Stimulated activated CD4-positive, alpha-beta T cell treated with anti-CD3 and anti-CD28 coated beads, TNF-alpha, amount 100 ng/mL, for 48 hours (primary cell): ENCODE measurements at places on chromosomes 16 and 17.

- DNase-seq, result no peak
These were observed 12.6 kb downstream of the TBC1D24 start for GRCh38 chr16:2487517-2487842.

GRCh38 chr17:48374650-48375230 lies 55.3 kb downstream of the SKAP1 start:
- peak; percentile 9 for DNase-seq

GRCh38 chr16:66344533-66345145 lies 21.9 kb upstream of the CDH5 start:
- peak; percentile 25 for DNase-seq

DNA sequence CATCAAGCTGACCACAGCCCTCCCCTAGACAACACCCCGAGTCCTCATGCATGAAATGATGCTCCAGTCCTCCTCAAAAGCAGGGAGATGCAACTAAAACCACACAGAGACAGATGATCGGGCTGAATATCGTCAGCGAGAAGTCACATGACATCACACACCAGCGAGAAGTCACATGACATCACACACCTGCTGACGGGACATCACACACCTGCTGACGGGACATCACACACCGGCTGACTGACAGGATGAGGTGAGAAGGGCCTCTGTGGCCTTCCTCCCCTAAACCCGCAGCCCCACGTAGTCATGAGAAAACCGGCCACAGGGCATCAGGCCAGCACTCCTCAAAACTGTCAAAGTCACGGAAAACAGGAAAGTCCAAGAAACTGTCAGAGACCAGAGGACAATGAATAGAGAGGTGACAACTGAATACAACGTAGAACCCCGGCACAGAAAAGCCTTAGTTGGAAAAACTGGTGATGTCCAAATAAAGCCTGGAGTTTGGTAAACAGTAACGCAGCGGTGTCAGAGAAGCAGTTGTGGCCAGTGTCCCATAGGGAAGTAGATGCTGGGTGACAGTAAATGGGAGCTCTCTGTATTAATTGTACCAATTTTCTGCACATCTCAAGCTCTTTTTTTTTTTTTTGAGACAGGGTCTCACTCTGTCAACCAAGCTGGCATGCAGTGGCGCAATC lies 14.3 kb downstream of the LITAF start:
- no peak for DNase-seq

DNA sequence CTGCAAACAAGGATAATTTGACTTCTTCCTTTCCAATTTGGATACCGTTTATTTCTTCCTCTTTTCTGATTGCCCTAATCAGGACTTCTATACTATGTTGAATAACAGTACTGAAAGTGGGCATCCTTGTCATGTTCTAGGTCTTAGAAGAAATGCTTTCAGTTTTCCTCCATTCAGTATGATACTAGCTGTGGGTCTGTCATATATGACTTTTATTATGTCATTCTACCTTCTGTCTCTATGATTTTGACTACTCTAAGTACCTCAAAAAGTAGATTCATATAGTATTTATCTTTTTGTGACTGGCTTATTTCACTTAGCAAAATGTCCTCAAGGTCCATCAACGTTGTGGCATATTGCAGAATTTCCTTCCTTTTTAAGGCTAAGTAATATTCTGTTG lies 111.5 kb upstream of the RBBP6 start:
- no peak for DNase-seq

- no peak for DNase-seq
These were observed 1.4 kb downstream of the CLDN9 start for GRCh38 chr16:3013998-3014690.

DNA sequence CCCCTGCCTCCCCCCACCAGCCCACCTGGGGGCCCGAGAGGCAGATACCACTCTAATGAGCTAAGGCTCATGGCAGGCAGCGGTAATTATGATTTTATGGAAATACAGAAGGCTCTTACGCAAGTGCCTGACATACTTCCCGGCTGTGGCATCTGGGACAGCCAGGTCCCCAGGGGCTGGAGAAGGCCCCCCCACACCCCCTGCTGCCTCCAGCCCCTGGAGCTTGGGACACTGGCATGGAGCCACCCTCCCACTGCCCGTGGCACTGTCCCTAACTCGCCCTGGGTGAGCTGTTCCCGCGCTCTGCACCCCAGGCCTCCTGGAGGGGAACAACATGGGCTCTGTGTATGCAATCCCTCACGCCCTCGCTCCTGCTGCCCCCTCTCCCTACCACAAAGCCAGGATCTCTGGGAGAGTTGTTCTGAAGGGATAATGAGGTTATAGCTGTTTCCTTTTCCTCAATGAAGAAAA lies 5.4 kb upstream of the STAC2 start:
- no peak for DNase-seq

DNA sequence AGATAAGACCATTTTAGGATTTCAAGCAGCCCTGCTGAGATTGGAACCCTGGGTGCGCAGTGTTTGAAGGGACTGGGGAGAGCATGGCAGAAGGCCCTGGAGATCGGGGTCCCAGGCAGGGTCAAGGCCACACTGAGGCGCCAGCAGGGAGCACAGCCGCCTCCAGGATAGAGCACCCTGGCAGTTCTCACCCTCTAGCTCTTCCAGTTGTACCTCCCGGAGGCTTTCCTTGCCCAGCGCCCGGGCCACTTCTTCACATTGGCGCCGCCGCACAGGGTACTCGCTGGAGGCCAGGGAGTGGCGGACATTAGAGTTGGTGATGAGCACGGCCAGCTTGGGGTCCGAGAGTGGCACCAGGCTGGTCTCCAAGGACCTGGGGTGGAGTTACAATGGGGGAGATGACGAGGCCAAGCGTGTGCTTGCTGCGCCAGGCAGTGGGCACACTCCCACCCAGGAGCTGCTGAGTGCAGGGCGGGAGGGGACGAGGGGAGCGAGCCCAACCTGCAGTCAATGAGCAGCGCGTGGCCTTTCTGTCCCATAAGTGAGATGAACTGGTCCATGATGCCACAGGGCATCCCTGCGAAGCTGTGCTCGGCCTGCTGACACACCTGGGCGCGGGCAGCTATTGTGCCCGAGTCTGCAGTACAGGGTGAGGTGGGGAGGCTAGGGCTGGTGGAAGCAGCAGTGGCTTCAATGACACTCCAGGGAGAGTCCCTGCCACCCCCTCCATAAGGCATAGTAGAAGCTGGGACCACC lies 2.3 kb downstream of the GALK1 start:
- no peak for DNase-seq

- DNase-seq, result no peak
These were observed 276.9 kb downstream of the SOX9 start for GRCh38 chr17:72397687-72398086.

DNA sequence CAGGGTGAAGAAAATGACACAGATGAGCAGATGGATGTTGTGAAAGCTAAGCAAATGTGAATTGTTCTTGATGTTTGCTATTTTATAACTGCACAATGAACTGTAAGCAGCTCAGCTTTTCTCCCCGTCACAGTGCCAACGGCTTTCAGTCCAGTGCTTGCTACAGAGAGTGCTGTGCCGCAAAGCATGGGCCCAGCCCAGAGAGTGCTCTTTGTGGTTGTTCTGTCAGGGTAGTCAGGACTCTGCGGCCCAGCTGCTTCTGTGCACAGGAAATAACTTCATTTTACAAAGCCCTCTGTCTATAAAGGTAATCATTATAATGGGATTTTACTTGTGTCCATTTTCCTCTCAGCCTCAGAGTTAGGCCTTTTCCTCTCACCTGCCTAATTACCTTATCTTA lies 39.1 kb downstream of the CDRT15 start:
- DNase-seq, result no peak

DNA sequence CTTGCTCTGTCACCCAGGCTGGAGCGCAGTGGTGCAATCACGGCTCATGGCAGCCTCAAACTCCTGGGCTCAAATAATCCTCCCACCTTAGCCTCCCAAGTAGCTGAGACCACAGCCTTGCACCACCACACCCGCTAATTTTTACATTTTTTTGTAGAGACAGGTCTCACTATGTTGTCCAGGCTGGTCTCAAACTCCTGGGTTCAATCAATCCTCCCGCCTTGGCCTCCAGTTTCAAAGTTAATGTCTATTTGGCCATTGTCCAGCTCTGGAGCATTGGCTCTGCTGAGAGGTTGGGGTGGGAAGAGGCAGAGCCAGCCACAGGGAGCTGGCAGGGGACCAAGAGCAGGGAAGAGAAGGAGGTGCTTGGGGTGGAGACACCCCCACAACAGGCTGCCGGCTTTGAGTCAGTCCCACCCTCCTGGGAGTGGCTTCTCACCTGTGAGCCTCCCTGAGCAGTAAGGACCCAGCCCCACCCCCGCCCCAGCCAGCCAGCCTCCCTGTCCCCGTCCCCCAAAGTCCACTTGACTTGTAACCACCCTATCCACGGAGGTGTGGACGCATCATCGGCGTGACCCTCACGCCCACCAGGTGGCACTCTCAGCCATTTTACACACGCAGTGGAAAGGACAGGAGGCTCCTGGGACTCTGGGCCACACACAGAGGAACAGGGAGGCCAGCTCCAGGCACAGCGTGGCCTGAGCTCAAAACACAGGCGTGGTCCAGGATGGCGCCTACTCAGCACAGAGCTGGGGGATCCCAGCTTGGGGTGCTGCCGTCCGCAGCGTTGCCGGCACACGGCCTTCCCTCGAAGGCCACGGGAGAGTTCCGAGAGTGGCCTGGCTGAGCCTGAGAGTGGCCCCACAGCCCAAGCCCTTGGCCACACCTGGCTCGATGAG lies 22.8 kb upstream of the PVALEF start:
- DNase-seq, result peak; percentile 37

DNA sequence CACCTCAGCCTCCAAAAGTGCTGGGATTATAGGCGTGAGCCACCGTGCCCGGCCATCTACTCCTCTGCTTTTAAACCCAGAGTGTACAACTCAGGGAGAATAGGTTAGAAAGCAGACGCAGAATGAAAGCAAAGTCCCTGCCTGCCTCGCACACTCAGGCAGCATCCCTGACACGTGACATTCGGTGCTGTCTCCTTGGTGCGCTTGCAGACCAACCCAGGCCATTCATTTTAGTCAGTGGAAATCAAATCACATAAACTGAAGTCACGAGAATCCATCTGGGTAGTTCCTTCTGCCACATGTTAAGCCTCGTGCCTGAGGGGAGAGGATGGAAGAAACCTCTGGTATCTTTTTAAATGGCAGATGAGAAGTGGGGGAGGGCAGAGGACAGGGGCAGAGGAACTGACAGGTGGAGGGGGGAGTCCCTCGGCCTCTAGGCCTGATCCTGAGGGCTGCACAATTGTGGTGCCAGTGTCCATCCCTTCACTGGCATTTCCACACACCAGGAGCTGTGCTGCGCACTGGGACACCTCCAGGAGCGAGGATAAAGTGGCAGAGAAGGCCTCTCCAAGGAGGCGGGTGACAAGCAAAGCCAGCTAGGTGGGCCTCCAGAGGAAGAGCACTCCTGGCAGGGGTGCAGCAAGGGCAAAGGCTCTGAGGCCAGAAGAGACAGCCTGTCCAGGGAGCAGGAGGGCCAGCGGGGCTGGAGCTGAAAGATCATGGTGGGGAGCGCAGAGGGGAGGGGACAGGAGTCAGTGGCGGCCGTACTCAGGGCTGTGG lies 196.3 kb downstream of the KATNIP start:
- no peak for DNase-seq

- DNase-seq, result no peak
These were observed 11.9 kb downstream of the TBX2 start for GRCh38 chr17:61411261-61412142.
